ENCODE measurements at places on chromosomes 16 and 17. TPM values are rescaled to one million over a fixed set of nuclear protein-coding genes. Genes with fewer than 3 reads are reported as not detected.

The CFAP97D1 gene
- not detected for total RNA-seq

The PRSS33 gene
- 0.13 TPM for total RNA-seq

The TPPP3 gene
- total RNA-seq = not detected

The GEMIN4 gene
- total RNA-seq = 58.3 TPM
